ENCODE measurements at places on chromosomes 12 and 14. TPM values are rescaled to one million over a fixed set of nuclear protein-coding genes. Genes with fewer than 3 reads are reported as not detected.

Gene CPM
- total RNA-seq, result 5.2 TPM

Gene NCKAP5L
- 19.5 TPM for total RNA-seq

Gene PPFIA2
- not detected for total RNA-seq

Gene TMEM52B
- total RNA-seq, result 3.8 TPM

Gene KRT8
- total RNA-seq, result 32.7 TPM

Gene ADSS1
- total RNA-seq, result 24.9 TPM

Gene FOXG1
- total RNA-seq, result not detected
